ENCODE measurements at places on chromosomes 1 and 21. TPM values are rescaled to one million over a fixed set of nuclear protein-coding genes. Genes with fewer than 3 reads are reported as not detected.

DNA sequence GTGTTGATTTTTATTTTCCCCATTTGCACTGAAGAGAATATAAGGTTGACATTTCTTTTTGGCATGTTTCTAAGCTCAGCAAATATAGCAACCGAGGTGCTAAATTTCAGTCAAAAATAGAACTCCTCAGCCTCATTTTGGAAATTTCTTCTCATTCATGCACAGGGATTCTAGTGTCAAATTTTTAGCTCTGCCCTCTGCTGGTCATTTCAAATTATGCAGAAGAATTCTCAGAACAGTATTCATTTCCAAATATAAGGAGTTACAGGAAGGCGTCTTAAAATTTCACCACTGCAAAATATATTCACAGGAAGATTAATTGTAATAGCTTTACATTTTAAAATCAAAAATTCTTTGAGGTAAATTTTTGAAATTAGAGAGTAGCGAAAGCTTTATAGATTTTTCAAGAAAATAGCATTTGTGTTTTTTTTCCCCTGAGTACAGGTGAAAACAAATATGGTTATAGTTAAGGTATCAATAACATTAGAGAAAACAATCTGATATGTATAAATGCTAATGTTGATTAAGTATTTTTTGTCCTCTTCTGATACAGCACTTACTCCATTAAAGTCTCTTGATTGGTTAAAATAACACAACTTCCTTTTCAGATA is 57.9 kb downstream of the FMN2 start:
- DNase-seq: no peak

DNA sequence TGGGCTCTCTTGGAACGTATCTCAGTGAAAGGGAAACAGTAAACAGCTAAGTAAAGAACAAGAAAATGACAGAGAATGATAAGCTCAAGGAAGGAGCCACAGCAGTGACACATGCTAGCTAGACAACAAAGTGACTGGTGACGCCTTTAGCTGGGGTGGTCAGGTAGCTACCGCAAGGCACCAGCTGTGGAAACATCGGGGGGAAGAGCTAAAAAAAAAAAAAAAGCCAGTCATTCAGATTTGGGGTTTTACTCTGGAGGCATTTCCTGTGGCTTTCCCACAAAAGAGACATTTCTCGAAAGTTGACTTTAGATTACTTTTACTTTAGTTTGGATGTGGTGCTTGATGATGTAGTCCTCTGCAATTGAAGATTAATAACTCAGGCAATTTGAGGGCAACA is 2.1 kb downstream of the FHAD1 start:
- no peak for DNase-seq

GRCh38 chr1:100036718-100037655 is 67.2 kb downstream of the SLC35A3 start:
- no peak for DNase-seq

DNA sequence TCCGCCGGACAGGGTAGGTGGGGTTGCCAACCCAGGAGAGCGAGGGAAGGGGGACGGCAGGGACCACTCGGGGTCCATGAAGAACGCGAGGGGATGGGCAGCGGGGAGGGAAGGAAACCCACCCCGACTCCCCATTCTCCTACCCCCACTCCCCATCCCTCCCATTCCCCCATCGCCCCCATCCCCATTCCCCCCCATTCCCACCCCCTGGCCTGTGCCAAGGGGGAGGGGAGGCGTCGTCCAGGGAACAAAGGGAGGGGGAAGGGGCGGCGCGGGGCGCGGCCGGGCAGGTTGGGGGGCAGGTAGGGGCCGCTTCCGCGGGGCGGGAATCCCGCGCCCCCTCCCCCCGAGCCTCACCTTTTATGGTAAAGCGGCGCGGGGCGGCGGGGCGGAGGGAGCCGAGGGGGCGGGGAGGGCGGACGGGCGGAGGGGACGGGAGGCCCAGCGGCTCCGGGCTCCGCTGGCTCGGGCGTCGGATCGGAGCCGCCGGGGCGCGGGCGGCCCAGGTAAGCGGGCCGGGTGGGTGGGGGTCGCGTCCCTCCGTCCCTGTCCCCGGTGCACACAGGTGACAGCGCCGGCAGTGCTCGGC is at the start of gene FBLIM1:
Gene FBLIM1 (plus strand): TSS at position 453 of the 589 bp plus-strand sequence. CDS start 6,189 bp downstream, outside the sequence.
- peak; percentile 60 for DNase-seq

GRCh38 chr1:88061492-88062177 is 622.4 kb upstream of the PKN2 start:
- no peak for DNase-seq

ARHGEF2 gene
- 103 TPM for total RNA-seq

- no peak for DNase-seq
Measured at GRCh38 chr1:56227886-56228285, 351.5 kb downstream of the PLPP3 start.

GJA5 gene
- not detected for total RNA-seq

DNA sequence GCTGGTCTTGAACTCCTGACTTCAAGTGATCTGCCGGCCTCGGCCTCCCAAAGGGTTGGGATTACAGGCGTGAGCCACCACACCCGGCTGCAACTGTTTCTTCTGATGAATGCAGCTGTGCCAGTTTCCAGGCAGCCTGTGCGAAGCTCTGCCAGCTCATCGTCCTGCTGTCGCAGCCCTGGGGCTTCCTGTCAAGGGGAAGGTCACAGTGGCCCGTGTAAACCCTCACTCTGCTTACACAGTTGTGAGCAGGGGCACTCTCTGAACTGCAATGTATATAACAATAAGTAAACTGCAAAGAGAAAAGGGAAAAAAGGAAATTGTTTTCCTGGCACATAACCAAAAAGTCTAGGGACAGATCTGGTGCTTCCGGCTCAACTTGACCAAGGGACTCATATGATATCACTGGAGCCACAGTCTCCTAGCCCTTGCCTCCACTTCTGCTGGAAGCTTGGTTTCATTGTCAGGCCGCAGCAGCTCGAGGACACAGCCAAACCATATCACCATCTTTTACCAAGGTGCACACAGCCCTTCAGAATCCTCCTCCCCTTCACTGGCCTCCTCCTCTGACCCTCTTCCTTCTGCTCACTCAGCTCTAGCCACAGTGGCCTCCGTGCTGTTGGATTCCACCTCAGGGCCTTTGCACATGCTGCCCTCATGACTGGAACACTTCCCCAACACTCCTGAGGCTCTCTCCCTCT is 22.8 kb upstream of the LBR start:
- no peak for DNase-seq

SMAP2 gene
- total RNA-seq: 27.1 TPM

DNA sequence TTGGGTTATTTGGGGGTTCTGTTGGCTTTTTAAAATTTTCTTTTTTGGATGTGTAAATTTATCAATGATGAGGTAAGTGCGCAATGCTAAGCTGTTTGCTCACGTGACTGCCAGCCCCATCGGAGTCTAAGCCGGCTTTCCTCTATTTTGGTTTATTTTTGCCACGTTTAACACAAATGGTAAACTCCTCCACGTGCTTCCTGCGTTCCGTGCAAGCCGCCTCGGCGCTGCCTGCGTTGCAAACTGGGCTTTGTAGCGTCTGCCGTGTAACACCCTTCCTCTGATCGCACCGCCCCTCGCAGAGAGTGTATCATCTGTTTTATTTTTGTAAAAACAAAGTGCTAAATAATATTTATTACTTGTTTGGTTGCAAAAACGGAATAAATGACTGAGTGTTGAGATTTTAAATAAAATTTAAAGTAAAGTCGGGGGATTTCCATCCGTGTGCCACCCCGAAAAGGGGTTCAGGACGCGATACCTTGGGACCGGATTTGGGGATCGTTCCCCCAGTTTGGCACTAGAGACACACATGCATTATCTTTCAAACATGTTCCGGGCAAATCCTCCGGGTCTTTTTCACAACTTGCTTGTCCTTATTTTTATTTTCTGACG is 3.1 kb downstream of the OLIG2 start:
- no peak for DNase-seq

GRCh38 chr1:56508523-56508983 is 70.8 kb downstream of the PLPP3 start:
- no peak for DNase-seq

OR6K3 gene
- not detected for total RNA-seq

TAS1R1 gene
- not detected for total RNA-seq

DNA sequence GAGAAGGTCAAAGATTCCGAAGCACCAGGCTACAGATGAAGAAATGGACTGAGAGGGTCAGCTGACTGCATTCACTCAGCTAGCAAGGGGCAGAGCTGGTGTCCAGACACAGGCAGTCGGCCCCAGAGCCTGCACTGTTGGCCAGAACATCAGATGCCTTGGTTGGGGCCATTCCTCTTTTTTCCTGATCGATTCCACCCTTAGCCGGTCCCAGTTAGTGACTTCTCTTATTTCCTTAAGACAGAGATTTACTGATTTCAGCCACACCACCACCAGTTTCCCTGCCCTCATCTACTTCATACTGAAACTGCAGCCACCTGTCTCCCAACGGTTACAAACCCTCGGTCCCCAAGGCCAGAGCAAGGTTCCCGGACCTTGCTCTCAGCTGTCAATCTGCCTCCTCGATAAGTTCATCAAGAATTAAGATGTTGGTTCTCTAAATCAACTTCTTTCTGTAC is 11.5 kb downstream of the CD58 start:
- no peak for DNase-seq

DNA sequence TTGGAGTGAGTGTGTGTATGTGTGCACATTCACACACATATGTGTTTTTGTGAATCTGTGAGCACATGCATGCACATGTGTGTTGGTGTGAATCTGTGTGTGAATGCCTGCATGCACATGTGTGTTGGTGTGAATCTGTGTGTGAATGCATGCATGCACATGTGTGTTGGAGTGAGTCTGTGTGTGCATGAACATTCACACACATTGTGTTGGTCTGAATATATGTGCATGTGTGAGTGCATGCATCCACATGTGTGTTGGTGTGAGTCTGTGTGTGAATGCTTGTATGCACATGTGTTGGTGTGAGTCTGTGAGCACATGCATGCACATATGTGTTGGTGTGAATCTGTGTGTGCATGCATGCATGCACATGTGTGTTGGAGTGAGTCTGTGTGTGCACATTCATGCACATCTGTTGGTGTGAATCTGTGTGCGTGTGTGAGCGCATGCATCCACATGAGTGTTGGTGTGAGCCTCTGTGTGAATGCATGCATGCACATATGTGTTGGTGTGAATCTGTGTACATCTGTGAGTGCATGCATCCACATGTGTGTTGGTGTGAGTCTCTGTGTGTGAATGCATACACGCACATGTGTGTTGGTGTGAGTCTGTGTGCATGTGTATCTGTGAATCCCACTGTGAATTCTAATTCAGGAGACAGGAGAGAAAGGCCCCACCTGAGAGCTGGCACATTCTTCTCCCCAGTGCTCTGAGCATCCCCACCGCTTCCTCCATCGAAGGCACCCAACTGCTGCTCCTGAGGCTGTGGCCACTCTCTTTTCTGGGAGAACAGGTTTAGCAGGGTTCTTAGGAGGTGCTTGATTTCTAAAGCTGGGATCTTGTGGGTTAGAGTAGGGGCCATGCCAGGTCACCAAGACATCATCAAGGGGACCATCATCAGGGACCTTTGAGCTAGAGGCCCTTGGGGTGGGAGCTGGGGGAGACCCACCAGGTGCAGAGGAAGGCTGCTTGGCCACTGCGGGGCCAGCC is 117.5 kb upstream of the ARHGEF16 start:
- DNase-seq: no peak

GRCh38 chr1:38210021-38210894 is 163.7 kb upstream of the POU3F1 start:
- DNase-seq: no peak

FAM110D gene
- 0.33 TPM for total RNA-seq

- no peak for DNase-seq
Measured at GRCh38 chr1:243542739-243543415, 287.0 kb downstream of the SDCCAG8 start.

S100A14 gene
- 1.4 TPM for total RNA-seq

DNA sequence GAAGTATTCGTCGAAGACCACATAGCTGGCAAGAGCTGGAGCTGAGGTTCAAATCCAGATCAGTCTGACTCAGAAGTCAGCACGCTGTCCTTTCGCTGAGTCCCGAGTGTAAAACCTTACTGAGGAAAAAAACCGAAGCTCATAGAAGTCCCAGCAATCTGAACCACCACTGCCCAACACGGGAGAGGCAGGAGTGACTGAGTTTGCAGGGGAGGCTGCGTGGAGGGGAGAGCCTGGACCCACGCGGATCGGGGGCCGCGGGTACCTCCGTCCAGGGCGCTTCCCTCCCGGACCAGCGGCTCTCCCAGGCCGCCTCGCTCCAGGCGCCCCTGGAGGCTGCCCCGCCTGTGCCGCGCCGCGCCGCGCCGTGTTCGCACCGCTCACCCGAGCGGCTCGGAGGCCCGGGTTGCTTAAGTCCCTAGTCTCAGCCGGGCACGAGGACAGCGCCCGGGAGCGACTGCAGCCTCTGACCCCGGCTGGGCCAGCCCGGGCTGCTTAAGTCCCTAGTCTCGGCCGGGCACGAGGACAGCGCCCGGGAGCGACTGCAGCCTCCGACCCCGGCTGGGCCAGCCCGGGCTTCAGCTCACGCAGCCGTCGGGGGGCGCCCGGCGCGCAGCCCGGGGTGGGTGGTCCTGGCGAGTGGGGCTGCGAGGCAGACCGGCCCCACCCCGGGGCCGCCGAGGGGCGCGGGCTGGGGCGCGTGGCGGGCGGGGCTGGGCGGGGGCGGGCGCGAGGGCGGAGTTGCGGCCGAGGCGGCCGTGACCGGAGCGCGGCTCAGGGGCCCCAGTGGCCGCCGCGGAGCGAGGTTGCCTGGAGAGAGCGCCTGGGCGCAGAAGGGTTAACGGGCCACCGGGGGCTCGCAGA is at the start of gene ADAMTSL4:
Gene ADAMTSL4 (plus strand): TSS at position 777 of the 864 bp plus-strand sequence. CDS start 2,881 bp downstream, outside the sequence.
- peak; percentile 54 for DNase-seq

ERICH3 gene
- 1.1 TPM for total RNA-seq

BGLAP gene
- total RNA-seq: 5.8 TPM

DNA sequence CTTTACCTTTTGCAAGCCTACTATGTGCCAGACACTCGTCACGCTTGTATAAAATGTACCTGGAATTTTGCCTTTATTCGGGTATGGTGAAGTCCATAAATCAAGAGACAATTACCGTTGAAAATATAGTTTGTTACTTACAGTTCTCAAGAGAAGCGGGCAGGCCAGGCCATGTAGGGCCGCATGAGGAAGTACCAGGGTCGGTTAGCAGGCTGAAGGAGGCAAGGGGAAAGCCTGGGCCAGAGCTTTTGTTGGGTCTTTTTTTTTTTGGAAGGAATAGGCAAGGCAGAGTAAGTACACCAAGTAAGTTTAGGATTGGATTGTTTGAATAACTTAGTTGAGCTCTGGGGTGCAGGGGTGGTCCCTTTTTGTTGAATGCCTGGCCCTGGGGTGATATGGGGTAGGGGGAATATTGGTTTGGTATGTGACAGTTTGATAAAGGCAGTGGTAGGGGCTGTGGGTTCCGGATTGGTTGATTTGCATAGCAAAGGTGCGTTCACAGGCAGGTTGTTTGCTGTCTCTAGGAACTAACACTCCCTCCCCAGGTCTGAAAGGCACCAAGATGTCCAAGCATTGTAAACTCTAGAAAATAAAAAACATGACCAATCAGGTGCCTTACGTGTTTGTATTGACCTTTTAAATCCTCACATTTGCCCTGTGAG is 80.7 kb downstream of the KAZN start:
- DNase-seq: no peak

DNA sequence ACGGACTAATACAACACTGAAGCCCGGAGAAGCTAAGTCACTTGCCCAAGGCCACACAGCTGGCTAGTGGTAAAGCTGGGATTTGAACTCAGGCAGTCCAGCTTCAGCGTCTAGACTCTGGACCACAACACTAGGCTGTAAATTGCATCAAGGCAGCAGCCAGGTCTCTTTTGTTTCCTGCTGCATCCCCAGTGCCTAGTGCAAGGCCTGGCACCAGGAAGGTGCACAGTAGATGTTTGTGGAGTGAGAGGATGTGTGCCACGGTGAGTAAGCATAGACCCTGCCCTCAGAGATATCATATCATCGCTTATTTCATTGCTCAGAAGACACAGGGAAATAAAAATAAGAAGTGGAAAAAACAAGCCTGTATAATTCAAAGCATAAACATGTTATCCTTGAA is 40.9 kb downstream of the IGSF21 start:
- no peak for DNase-seq

DYNLT4 gene
- total RNA-seq: 0.79 TPM
